Left lung (tissue), 14 donors: ENCODE measurements at places on chromosomes 6 and 20. TPM values are rescaled to one million over a fixed set of nuclear protein-coding genes. Genes with fewer than 3 reads are reported as not detected.

SLC2A10 gene
- total RNA-seq: 26.1 TPM

DNA sequence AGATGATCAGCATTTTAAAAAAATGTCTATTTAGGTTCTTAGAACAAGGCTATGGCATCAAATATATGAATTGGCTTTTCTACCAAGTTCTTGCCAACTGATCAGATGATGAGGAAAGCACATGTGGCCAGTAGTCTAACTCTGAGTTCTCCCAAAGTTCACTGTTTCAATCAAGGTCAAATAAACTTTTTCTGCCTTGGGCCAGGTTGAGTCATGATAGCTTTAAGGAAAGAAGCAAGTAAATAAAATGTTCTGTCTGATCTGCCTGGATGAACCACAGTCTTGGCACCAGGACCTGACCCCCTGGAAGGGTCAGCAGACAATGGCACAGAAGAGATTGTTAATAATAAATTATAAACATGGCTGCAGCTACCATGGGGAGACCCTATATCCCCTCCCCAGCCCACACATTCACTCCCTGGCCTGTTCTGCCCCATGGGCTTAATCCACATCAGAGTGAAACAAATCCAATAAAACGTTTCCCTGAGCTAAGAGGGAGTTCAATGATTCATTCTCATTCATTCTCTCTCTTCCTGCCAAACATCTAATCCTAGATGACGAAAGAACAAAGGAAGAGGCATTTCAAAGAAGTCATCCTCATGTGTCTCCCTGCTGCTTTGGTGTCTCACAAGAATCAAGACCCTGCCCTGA lies 661.6 kb downstream of the DHX35 start:
- DNase-seq: no peak

IYD gene
- 1.3 TPM for total RNA-seq

- no peak for DNase-seq
Measured at GRCh38 chr20:44692932-44693480, 22.2 kb upstream of the CCN5 start.

GRCh38 chr6:1856381-1856780 lies 246.7 kb downstream of the FOXC1 start:
- DNase-seq: no peak

MAFB gene
- total RNA-seq: 111 TPM

GRCh38 chr20:37358366-37359150 lies 12.6 kb downstream of the SRC start:
- DNase-seq: no peak

PI16 gene
- total RNA-seq: 2.5 TPM

IGF2R gene
- total RNA-seq: 153 TPM

CFAP206 gene
- total RNA-seq: 0.93 TPM

DNA sequence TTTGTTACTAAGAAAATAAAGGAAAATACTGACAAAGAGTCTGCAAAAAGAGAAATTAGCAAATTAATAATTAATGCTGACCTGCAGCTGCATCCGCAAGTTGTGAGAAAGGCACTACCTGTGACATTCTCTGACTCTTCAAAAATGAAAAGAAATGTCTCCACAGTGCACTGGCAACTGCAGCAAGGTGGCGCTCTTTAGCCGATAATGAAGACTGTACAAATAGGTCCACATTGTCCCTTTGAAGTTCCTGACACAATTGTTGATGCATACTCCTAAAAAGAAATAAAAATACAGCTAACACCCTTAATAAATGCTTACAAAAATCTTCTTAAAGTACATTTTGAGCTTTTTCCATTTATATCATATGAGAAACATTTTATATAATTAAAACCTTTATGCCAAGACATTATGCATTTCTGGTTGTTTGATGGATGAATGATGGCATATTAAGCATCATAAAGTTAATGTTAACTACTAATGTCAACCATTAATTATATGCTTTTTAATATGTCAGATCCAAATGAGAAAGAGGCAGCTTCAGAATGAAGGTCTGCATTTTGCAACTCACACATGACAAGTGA lies 96.5 kb downstream of the MMS22L start:
- no peak for DNase-seq

SASH1 gene
- total RNA-seq: 51.3 TPM

FOXF2 gene
- total RNA-seq: 12.6 TPM
